RPMI7951 (cell line): ENCODE measurements at places on chromosomes 2 and 18. TPM values are rescaled to one million over a fixed set of nuclear protein-coding genes. Genes with fewer than 3 reads are reported as not detected.
A peak's percentile ranks its signal among the peaks of the same experiment; 100 is the strongest.

The ASXL2 gene
- 8.2 and 11.3 TPM in 2 replicates for total RNA-seq

The NT5DC4 gene
- total RNA-seq: not detected in 2 replicates

- no peak for DNase-seq
These were observed 569.8 kb upstream of the LRRTM1 start for GRCh38 chr2:80874374-80874773.

- DNase-seq: peak; percentile 60
These were observed 165.2 kb downstream of the DYSF start for GRCh38 chr2:71618327-71619113.

The FTCDNL1 gene
- 3.0 and 3.1 TPM in 2 replicates for total RNA-seq

The ATOH8 gene
- total RNA-seq: 7.2 and 7.3 TPM in 2 replicates
